ENCODE measurements at places on chromosomes 4 and X.

DNA sequence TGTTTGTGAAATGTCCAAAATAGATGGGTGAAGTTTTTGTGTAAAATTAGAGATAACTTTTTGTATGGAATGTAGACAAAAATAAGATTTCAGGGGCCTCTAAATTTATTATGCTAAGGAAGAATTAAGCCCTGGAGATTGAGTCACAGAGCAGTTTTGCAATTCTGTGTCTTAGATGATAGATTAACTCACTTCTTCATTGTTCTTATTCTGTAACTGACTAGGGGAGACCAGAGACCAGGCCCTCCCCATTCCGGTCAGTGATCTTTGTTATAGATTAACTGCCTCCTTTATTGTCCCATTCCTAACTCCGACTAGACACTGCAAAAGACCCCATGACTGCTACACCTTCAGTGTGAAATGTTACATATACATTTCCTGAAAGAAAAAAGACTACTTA is 238.4 kb upstream of the TAPT1 start:
- DNase-seq, result no peak

DNA sequence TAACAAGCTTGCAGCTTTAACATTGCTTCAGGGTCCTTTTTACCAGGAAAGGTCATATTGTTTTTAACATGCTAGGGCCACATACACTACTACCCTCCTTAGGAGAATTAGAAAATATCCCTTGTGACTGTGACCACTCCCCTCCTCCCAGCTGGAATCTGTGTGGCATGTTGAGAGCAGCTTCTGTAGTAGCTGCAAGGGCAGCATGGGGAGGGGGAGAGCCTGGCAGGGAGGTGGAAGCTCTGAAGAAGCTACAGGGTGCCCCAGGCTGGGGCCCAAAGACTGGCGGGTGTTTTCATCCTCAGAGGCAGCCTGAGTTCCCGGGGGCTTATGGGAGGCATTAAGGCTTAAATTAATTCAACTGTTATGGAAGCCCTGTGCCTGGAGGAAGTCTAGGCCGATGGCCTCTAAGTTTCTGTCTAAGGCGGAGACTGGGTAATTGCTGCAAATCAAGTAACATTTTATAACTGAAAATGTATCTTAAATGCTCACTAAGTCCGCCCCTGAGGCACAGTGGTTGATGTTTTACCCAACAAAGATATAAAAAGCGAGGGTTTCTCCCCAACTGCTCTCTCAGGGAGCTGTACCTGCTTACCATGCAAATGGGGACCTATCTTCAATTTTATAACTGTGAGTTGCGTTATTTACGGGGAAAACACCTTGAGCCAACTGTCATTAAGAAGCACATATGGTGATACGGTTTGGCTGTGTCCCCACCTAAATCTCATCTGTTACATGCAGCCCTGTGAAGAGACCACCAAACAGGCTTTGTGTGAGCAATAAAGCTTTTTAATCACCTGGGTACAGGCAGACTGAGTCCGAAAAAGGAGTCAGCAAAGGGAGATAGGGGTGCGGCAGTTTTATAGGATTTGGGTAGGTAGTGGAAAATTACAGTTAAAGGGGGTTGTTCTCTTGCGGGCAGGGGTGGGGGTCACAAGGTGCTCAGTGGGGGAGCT is 37.4 kb upstream of the STS start:
- no peak for DNase-seq

DNA sequence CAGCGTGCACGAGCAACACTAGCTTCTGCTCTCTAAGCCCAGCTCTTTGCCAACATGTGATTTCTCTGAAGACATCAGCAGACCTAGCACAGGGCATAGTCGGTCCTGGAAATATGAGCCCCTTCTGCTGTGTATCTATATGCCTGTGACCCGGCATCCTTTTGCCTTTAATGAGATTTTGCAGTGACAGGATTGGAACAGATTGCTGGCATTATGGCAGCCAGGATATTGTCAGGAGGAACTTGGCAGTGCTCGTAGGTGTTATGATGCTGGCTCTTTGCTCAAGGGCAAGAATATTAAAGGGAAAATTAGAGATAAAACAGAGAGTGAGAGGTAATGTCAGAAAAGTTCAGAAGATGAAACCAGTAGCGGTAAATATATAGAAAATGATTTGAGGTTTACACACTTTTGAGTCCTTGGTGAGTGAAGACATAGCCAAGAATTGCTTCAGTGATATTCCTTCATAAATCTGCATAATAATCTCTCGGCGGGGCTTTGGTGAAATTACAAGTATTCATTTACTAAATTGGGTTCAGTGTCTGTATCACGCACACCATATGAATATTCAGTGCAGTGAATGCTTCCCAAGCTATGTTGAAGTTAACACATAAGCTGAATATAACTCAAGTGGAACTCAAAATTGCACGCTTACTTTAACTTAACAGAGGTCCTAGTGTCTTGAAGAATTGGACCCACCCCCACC is 502.1 kb upstream of the NR3C2 start:
- no peak for DNase-seq

DNA sequence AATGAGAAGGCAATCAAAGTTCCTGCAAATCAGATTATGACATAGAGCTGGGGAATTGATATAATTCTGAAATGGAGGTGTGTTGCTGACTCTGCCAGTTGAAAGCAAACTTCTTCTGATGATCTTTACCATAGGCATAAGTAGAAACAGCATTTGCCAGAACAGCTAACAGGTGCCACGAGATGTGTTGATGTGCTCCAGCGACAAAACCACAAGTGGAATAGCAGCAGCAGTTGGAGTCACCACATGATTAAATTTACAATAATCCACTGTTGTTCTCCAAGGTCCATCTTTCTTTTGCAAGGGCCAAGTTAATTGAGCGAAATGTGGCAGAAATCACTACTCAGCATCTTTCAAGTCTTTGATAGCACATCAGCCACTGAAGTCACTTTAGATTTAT is 3.7 kb upstream of the OSTC start:
- no peak for DNase-seq

DNA sequence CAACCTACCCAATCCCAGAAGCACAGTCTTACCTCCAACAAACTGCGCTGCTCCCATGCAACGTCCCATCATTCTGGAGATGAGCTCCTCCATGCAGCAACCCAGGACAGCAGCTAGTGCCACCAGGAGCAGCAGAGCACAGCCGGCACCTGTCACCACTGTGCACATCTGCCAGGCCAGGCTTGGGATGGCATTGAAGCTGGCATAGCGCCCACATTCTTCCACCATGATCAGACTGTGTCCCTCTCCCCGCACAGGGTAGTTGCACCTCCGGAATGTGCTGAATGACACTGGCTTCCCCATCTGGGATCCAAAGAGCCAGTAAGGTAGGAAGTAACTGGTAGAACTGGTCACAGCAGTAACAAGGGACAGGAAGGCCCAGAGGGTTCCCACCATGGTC is 8.8 kb downstream of the LHFPL1 start:
- no peak for DNase-seq

DNA sequence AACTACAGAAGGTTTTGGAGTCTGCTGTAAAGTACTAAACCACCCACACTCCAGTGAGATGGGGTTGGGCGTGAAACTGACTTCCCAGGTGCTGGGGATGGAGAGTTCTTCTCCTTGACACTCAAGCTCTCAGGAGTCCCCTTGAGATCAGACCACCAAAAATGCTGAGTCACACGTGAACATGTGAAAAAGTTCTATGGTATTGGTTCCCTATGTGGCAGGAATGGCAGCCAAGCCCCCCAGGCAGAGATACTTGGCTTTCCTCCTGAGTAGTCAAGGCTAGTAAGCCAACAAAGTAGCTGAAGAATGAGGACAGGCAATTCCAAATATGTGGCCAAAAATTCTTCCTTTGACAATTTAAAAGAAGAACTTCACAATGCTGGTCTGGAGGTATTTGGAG is 222.0 kb upstream of the ADAMTS3 start:
- no peak for DNase-seq
